ENCODE measurements at places on chromosomes 7 and 10.

- DNase-seq = no peak
Observed at GRCh38 chr10:88651101-88651551, 13.1 kb upstream of the LIPF start.

GRCh38 chr10:88702848-88703597 lies 3.0 kb upstream of the LIPK start:
- DNase-seq = no peak

GRCh38 chr10:28906934-28907333 lies 229.6 kb downstream of the BAMBI start:
- no peak for DNase-seq

GRCh38 chr10:61669161-61669725 lies 6.5 kb downstream of the CABCOCO1 start:
- no peak for DNase-seq

DNA sequence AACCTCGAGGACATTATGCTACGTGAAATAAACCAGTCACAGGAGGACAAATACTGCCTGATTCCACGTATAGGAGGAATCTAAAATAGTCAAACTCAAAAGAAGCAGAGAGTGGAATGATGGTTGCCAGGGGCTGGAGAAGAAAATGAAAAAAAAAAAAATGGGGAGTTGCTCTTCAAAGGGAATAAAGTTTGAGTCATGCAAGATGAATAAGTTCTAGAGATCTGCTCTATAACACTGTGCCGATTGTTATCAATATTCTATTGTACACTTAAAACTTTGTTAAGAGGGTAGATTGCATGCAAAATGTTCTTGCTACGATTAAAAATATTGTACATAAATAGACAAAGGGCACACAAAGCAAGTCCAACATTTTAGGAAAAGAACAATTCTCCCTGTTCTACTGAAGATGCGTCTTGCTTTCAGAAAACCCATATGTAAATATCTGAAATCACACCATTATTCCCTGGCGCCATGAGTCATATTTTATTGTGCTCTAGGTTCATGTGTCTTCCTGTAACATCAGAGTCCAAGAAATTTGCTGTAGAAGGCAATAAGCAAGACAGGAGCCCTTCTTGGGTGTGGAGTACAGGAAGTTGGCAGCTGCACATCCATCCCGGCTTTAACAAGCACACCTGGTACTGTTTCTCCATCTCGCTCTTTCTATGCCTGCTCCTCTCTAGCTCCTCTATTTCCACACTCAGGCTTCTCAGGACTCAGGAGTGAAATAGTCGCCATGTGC lies 145.9 kb downstream of the GFRA1 start:
- no peak for DNase-seq

- no peak for DNase-seq
Observed at GRCh38 chr7:90312745-90313144, 8.4 kb downstream of the FAM237B start.

- DNase-seq = no peak
Observed at GRCh38 chr7:92987538-92987937, 130.2 kb downstream of the SAMD9 start.

GRCh38 chr7:31368620-31369019 lies 28.1 kb upstream of the NEUROD6 start:
- DNase-seq = no peak

- DNase-seq = no peak
Observed at GRCh38 chr7:35694161-35694783, 663 bp downstream of the HERPUD2 start.

DNA sequence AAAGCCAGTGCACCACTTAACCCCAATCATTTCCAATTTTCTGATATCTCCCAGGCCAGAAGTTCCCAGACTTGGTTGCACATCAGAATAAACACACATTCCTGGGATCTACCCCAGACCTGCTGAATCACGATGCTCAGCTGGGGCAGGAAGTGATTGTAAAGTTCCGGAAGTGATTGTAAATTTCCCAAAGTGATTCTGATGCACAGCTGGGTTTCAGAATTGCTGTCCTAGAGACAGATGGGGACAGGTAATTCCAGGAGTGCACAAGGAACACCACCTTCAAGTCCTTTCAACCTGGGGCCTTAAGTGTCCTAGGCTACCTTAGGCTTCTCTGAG lies 104.2 kb upstream of the EEPD1 start:
- no peak for DNase-seq

GRCh38 chr10:33509231-33509831 lies 174.9 kb upstream of the NRP1 start:
- no peak for DNase-seq

- no peak for DNase-seq
Observed at GRCh38 chr10:4093438-4093837, 308.4 kb upstream of the KLF6 start.

DNA sequence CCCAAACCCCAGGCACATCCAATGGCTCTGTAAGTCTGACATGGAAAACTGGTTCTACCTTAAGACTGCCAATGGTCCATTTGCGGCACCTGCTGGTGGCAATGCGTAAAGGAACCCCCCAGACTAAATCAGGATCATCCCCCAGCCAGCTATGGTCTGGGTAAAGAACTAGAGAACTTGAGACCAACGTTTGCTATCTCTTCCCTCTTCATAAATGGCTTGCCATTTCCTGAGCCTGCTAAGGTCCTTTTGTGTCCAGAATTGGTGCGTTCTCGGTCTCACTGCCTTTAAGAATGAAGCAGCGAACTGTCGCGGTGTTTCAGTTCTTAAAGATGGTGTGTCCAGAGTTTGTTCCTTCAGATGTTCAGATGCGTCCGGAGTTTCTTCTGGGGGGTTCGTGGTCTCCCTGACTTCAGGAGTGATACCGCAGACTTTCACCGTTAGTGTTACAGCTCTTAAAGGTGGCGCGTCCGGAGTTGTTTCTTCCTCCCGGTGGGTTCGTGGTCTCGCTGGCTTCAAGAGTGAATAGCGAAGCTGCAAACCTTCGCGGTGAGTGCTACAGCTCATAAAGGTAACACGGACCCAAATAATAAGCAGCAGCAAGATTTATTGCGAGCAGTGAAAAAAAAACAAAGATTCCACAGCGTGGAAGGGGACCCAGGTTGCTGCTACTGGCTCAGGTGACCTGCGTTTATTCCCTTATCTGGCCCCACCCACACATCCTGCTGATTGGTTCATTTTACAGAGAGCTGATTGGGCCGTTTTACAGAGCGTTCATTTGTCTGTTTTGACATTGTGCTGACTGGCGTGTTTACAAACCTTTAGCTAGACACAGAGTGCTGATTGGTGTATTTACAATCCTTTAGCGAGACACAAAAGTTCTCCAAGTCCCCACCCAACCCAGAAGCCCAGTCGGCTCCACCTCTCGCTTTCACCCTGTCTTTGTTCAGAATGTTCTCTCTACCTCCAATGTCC lies 95.4 kb downstream of the ELMO1 start:
- peak; percentile 44 for DNase-seq

DNA sequence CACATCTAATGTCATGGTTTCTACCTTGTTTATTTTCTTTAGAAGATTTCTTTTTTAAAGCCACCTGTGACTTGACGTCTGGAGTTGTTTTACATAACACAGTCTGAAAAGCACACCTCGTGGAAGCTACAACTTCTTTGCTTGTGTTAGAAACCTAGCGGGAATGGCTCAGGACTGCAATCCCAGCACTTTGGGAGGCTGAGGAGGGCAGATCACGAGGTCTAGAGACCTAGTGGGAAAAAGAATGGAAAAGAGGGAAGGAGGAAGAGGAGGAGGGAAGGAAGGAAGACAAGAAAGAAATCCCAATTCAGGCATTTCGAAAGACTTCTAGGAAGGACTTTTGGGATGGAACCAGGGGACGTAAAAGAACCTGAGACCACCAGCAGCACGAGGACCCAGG lies 146.3 kb upstream of the CELF2 start:
- DNase-seq = no peak

DNA sequence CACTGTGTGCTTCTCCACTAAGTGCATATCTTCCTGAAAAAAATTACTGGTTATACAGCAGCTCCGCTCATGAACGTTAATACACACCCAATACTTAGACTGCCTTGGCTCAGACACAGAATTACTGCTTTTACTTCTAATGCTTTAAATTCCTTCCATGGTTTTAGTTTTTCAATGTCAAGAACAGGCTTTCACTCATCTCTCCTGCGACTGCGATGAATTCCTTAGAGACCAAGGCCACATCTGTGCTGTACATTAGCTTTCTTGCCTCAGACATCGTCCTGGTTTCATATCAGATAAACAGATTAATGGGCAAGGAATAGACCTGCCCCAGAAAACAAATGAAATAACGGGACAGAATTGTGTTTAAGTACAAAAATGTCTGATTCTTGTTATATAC lies 120.2 kb downstream of the CYP26A1 start:
- no peak for DNase-seq

GRCh38 chr10:88100281-88100680 lies 236.9 kb downstream of the PTEN start:
- DNase-seq = no peak

GRCh38 chr7:27156508-27156898 lies at the start of gene HOXA7:
Gene HOXA7, minus strand, starts transcription at chr7:27156675. Its CDS starts 130 bp downstream, at chr7:27156545.
- no peak for DNase-seq
